ENCODE measurements at places on chromosomes 1 and 21.

GRCh38 chr1:227781314-227781930 lies 34.1 kb upstream of the PRSS38 start:
- DNase-seq: no peak

DNA sequence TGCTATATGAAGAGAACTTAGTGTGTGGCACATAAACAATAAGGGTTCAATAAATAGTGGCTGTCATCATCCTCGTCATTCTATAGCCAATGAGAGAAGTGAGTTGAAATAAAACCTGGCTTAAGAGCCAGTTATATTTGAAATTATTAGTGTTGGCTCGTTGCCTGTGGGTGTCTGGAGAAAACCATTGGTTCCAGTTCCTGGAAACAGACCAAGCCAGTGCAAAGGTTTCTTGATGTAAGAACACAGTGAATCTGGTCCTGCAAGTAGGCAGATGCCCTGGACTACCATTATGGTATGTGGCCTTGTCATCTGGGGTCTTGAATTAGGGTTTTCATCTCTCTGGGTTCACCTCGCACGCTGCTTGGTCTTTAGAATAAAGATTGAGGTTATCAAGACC lies 43.3 kb downstream of the URB2 start:
- no peak for DNase-seq

GRCh38 chr1:11792106-11792505 lies 13.7 kb downstream of the MTHFR start:
- no peak for DNase-seq

DNA sequence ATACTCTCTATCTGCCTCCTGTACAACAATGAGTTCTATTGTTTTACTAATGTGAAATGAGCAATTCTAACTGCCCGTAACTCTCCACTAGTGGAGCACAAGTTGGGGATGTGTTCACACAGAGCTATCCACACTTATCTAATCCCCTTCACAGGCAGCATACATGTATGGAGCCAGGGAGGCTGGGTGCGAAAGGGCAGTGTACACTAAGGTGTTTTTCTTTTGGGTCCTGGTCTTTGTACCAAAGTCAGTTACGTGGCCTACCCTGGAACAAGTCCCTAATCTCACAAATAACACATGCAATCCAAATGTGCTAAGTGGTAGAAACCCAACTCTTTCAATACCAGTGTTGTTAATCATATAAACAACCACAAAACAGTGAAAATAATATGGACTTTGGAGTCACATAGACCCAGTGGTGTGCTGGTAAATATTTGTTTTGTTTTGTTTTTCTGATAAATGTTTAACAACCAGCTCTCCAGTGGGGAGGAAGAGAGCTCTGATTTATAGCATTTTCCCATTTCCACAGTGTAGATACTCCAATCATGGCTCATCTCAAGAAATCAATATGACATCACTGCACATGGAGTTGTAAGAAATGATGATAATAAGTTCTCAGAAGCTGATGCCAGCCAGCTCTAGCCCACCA lies 319.9 kb upstream of the DUSP10 start:
- DNase-seq: no peak

DNA sequence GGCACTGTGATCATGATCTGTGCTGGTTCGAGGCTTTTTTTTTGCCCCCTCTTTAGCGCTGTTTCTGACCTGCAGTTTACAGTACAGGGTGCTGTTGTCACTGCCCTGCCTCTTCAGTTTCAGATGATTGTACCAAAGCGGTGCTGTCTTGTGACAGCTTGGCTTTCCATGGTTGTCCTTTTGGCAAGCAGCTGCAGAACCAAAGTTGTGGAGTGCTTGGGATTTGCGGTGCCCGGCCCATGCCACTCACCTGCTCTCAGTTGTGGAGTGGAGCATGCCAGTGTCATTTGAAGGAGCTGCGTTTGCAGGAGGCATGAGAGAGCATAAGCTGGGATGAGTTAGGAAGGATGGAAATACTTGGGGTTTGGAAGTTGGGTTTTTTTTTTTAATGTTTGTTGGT lies 48.4 kb downstream of the DOP1B start:
- DNase-seq: no peak

- no peak for DNase-seq
These were observed 117.8 kb downstream of the HHAT start for GRCh38 chr1:210446479-210446878.

GRCh38 chr1:234825498-234826165 lies 215.7 kb upstream of the IRF2BP2 start:
- no peak for DNase-seq

DNA sequence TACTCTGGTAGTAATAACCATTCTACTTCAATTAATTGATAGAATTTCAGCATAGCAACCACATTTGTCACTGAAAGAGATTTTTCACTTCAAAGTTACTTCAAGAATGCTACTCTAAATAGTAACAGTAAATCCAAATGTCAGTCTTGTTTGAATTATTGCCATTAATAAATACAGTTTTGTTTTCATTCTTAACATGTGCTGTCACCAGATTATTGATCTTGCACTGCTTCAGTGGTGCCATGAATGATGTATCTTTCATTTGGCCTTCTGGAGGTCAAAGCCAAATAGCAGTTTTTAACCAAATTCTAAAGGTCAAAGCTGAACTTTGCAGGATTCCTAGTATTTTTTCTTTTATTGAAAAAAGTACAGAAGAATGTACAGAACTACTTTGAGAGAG lies 199.5 kb downstream of the PATJ start:
- no peak for DNase-seq

DNA sequence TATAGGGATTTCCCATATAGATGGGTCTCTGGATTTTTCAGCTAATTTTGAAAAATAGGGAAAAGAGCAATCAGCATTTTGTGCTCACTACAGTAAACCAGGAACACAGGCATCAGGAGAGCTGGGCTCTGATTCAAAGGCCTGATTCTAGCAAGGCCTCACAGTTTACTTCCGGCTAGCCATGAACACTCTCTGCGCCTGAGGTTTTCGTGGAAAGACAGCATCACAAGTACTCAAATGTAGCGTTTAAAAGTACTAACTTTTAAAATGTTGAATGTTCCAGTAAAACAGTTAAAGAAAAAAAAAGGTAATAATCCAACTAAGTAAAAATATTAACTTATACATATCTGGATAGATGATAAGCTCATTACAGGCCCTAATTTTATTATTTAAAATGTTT lies 120.6 kb downstream of the SLC45A1 start:
- DNase-seq: no peak

All from HS-5 (cell line).